Testis (tissue), 5 donors: ENCODE measurements at places on chromosomes 3 and 15. TPM values are rescaled to one million over a fixed set of nuclear protein-coding genes. Genes with fewer than 3 reads are reported as not detected.
A peak's percentile ranks its signal among the peaks of the same experiment; 100 is the strongest.

PPM1L gene
- total RNA-seq = 19.6 TPM

- no peak overlapping the region for H3K4me3 ChIP-seq
- H3K27ac ChIP-seq = no peak overlapping the region
- no peak for DNase-seq
- no peaks in the 10 kb centered on the region for H3K36me3 ChIP-seq
Observed at GRCh38 chr15:99076109-99076508, 28.8 kb upstream of the SYNM start.

SKOR1 gene
- total RNA-seq = 2.2 TPM

- no peaks in the 10 kb centered on the region for H3K36me3 ChIP-seq
- no peak for DNase-seq
- no peaks in the 10 kb centered on the region for H3K4me1 ChIP-seq
- no peak overlapping the region for H3K27ac ChIP-seq
- no peak overlapping the region for H3K4me3 ChIP-seq
Observed at GRCh38 chr3:18188491-18188890, 236.6 kb downstream of the SATB1 start.

DNA sequence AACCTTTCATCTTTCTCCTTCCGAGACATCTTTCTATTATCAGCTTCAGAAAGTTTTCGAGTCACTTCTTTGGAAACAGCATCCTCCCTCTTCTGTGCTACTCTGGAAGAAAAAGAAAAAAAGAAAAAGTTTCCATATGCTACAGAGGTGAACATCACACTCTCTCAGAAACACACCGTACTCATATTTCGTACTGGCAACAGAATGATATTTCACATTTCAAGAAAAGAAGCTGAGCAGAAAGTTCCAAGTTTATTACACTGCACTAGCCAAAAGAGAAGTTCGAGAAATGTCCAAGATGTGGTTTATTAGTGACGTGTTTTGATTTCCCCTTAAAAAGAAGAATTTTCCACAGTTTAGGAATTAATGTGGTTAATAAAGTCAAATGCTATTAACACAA is 6.0 kb downstream of the SSR3 start:
- no peaks in the 10 kb centered on the region for H3K27me3 ChIP-seq
- H3K4me1 ChIP-seq = peaks cover 48% of the 10 kb centered on the region
- H3K4me3 ChIP-seq = no peak overlapping the region
- H3K27ac ChIP-seq = peak overlapping the region; percentile 75
- H3K36me3 ChIP-seq = no peaks in the 10 kb centered on the region
- no peak for DNase-seq

DNA sequence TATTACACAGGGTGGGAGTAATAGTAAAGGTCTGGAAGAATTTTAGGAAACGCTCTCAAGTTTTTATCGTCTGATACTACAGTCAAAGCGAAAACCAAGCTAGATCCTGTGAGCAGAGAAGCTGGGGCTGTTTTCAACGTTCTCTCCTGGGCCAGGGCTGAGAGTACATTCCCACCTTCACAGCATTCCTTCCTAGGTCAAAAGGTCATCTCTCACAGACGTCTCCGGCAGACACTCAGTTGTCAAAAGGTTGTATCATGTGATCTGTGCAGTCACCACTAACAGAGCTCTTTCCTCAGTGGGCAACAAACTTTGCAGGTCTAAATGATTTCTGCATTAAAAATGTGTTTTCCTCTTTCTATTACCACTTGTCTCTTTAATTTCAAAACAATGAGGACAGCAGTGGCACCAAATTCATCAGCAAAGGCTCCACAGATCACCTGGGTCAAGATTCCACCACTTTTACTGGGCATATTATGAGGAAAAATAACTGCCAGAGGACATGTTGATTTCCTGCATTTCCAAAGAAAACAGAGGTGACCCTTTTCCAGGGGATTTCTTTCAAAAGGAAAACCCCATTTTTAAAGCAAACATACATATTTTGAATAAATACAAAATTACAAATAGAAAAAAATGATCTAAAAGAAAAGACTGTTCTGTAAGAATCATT is 41.9 kb downstream of the MEIS2 start:
- no peaks in the 10 kb centered on the region for H3K27me3 ChIP-seq
- H3K36me3 ChIP-seq = peaks cover 3% of the 10 kb centered on the region
- H3K27ac ChIP-seq = no peak overlapping the region
- no peak overlapping the region for H3K4me3 ChIP-seq
- DNase-seq = no peak
- no peaks in the 10 kb centered on the region for H3K4me1 ChIP-seq

GRCh38 chr3:45773714-45774449 is 22.5 kb downstream of the SLC6A20 start:
- H3K4me3 ChIP-seq = no peak overlapping the region
- H3K36me3 ChIP-seq = no peaks in the 10 kb centered on the region

DNA sequence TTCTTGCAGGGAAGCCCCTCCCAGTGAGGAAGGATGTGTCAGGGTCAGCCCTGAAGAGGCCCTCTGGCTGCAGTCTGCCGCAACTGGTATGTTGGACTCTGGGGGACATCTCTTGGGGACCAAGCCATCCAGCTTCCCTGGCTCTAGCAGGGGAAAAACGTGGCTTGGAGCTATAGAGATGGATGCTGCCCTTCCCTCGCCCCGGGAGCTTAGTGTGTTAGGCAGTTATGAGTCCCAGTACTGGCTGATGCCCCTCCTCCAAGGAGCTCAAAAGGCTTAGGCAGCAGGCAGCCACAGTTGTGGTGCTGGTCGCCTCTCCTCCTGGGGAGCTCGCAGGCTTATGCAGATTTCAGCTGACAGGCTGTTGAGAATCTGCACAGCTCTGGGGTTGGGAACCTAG is 353.1 kb upstream of the GBE1 start:
- no peak overlapping the region for H3K4me3 ChIP-seq
- no peaks in the 10 kb centered on the region for H3K4me1 ChIP-seq
- no peak for DNase-seq

DNA sequence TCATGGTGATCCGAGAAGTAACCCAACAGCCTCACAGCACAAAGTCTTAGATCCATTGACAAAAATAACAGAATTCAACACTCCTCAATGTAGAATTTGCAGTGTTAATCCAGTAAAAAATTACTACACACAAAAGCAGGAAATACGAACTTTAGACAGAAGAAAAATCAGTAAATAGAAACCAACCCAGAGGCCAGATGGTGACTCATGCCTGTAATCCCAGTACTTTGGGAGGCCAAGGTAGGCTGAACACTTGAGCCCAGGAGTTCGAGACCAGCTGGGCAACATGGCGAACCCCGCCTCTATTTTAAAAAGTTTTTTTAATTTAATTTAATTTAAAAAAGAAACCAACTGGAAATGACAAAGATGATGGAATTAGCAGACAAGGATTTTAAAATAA is 36.1 kb downstream of the SELENOT start:
- H3K36me3 ChIP-seq = no peaks in the 10 kb centered on the region
- no peaks in the 10 kb centered on the region for H3K4me1 ChIP-seq
- no peaks in the 10 kb centered on the region for H3K27me3 ChIP-seq
- DNase-seq = no peak
- H3K4me3 ChIP-seq = no peak overlapping the region

DNA sequence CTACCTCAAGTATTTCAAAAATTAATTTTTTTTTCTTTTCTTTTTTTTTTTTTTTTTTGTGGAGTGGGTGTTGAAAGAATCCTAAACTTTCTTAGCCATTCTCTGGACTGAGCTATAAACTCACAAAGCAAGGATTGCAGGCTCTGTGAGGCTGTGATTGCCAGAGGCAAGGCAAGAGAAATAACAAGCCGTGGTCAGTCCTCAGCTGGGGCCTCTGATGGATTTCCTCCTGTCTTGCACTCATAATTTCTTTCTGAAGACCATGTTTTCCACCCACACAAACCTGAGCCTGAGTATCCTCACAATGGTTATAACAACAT is 1.3 kb downstream of the CX3CR1 start:
- H3K36me3 ChIP-seq = no peaks in the 10 kb centered on the region
- DNase-seq = no peak
- no peak overlapping the region for H3K27ac ChIP-seq

SERPINI2 gene
- total RNA-seq = 0.25 TPM

SKIL gene
- 53.6 TPM for total RNA-seq

DNA sequence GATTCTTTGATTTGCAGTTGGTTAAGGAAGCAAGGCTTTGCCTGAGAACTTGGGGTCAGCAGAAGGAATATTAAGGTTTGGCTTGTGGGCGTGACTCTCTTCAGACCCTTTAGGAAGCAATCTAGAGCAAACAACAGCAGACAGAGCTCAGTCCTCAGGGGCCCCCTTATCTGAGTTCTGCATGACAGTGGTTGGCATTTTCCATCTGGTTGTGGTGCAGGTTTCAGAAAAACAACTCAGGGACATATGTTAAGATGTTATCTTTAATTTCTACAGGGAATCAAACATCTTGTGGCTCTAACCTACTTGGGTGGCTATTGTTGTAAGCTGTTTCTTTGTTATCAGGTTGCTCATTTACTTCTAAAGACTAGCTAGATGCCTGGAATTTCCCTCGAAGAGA is 141.4 kb downstream of the VPS8 start:
- H3K27ac ChIP-seq = no peak overlapping the region
- DNase-seq = no peak
- H3K27me3 ChIP-seq = no peaks in the 10 kb centered on the region
- H3K36me3 ChIP-seq = no peaks in the 10 kb centered on the region
- H3K4me1 ChIP-seq = no peaks in the 10 kb centered on the region
- H3K4me3 ChIP-seq = no peak overlapping the region

ACY1 gene
- total RNA-seq = 17.1 TPM

DNA sequence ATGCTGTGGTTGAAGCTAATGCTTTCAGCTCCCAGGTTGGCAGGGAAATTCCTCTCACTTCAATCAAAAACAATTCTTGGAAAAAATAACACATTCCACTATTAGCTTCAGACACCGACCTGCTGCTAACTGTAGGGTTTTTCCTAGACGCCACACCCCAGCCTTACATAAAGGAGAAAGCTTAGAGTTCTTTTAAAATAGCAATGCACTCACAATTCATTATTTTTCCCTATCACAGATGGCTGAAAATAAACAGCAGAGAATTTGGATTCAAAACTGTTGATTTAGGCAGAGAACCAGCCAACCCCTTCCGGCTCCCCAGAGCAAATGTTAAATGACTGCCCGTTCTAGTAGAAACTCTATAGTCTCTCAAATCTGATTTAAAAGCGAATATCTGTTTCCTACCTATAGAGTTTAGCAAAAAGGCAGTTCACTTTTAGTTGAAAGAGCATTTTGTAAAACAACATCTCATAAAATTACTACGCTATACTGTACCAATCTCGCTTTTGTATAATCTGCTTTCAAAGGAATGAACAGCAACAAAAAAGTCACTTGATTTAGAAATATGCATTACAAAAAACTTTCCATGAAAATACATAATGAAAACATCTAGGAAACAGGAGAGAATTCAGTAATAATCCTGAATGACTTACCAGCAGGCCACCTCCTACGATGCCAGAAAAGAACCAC is 586 bp downstream of the TM4SF1 start:
- H3K27ac ChIP-seq = peak overlapping the region; percentile 70
- H3K36me3 ChIP-seq = no peaks in the 10 kb centered on the region
- peaks cover 3% of the 10 kb centered on the region for H3K4me1 ChIP-seq
- DNase-seq = no peak

TRIM59 gene
- 9.1 TPM for total RNA-seq

DNA sequence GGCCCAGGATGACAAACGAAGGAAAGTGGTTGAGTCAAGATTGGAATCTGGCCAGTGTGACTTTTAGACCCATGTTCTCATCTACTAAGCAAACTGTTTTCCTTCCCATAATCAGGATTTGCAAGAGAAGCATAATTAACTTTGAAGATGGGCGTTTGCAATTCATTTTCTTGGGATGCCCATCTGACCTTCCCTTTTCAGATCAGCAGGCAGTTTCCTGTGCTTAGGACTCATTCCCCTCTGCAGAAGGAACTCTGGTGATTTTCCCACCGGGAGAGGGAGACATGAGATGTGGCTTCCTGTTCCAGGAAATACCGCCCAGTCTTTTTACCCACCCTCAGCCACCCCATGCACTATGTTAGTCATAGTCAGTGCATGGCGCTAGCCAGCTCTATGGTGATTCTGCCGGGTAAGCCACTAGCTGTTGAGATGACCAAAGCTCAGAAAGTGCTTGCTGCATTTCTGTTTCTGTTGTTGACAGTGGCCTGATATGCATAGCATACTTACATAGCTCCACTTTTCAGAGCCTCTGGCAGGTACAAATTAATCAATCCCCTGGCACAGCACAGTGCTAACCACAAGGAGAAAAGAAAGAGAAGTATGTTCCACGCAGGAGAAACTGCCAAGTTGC is 129.4 kb downstream of the VGLL4 start:
- H3K4me1 ChIP-seq = peaks cover 19% of the 10 kb centered on the region
- no peaks in the 10 kb centered on the region for H3K27me3 ChIP-seq
- H3K27ac ChIP-seq = no peak overlapping the region
- H3K4me3 ChIP-seq = no peak overlapping the region
- H3K36me3 ChIP-seq = no peaks in the 10 kb centered on the region

BNC1 gene
- 26.2 TPM for total RNA-seq

GRCh38 chr15:98657721-98658120 is 9.4 kb downstream of the IGF1R start:
- peaks cover 38% of the 10 kb centered on the region for H3K4me1 ChIP-seq
- no peak overlapping the region for H3K27ac ChIP-seq
- H3K4me3 ChIP-seq = no peak overlapping the region
- no peaks in the 10 kb centered on the region for H3K36me3 ChIP-seq
- H3K27me3 ChIP-seq = no peaks in the 10 kb centered on the region
- no peak for DNase-seq

DNA sequence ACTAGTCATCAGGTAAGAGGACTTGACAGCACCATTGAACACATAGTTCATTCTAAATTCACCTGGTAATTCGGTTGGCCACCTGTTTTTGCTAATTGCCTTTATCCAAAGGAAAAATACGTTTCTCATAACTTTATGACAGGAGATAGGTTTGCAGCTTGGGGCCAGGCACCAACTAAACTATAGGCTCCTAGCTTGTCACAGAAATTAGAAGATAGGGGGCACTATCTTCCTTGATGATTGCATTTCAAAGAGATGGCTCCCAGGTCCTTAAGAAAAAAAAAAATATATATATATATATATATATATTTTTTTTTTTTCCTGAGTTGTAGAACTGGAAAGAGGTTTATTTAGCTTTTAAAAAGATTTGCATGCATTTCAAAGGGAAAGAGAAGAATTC is 563.6 kb downstream of the NAALADL2 start:
- H3K27me3 ChIP-seq = no peaks in the 10 kb centered on the region
- no peak for DNase-seq
- no peaks in the 10 kb centered on the region for H3K36me3 ChIP-seq

ANAPC13 gene
- total RNA-seq = 65.6 TPM

DNA sequence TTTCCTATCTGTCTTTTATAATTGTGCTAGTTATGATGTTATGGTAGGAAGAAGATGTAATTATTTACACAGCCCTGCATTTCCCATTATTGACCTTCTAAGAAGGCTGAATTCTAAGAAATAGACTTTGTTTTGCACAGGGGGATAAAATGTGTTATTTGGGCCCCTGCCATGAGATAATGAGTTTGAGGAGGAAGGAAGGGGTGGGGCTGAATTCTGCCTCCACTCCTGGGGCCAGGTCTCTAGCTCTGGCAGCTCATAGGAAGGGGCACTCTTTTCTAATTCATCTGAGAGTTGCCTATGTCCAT is 69.2 kb upstream of the GOLGA8B start:
- no peak for DNase-seq
- no peaks in the 10 kb centered on the region for H3K27me3 ChIP-seq
- no peaks in the 10 kb centered on the region for H3K36me3 ChIP-seq
- H3K4me3 ChIP-seq = no peak overlapping the region
- H3K4me1 ChIP-seq = no peaks in the 10 kb centered on the region
- H3K27ac ChIP-seq = no peak overlapping the region
